ENCODE measurements at places on chromosomes 6 and 20. TPM values are rescaled to one million over a fixed set of nuclear protein-coding genes. Genes with fewer than 3 reads are reported as not detected.

- peak; percentile 87 for DNase-seq
Measured at GRCh38 chr20:37534401-37535157, 6.9 kb upstream of the BLCAP start.

- no peak for DNase-seq
Measured at GRCh38 chr6:71588490-71588889, 297.9 kb upstream of the RIMS1 start.

Gene CNPY3
- 47.5 TPM for total RNA-seq

GRCh38 chr6:1726341-1726768 lies 116.6 kb downstream of the FOXC1 start:
- DNase-seq = no peak

GRCh38 chr6:92354270-92354829 lies 1065.0 kb downstream of the EPHA7 start:
- DNase-seq = no peak

Gene SOX18
- 1.2 TPM for total RNA-seq

Gene SLC25A27
- total RNA-seq = not detected

Gene RIOK1
- 10.5 TPM for total RNA-seq

Gene PI16
- total RNA-seq = not detected

- DNase-seq = no peak
Measured at GRCh38 chr6:56796196-56796532, 153.5 kb upstream of the DST start.

Gene HLA-DPB1
- not detected for total RNA-seq

Gene OPRL1
- 5.0 TPM for total RNA-seq

DNA sequence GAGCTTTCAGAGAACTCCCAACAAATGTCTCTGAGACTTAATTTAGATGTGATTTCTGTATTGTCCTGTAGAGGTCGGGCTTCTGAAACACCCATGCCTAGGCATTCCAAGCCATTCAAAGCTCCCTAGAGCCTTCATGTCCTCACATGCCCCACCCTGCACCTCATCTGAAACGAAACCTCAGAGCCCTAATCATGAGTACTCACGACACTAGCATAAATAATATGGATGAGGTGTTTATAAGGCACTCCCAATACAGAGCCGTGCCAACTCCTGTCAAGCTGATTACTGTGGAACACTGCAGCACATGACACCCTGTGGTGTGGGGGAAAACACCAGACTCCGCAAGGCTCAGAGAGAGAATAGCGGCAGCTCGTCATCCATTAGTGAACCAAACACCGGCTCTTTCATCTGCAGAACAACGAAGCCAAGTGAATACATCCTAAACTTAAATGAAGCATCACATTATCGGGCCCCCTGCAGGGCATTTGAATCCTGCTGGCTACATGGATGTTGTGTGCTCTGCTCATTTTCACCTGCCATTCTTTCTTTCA lies 83.8 kb downstream of the FNDC1 start:
- DNase-seq = peak; percentile 76

DNA sequence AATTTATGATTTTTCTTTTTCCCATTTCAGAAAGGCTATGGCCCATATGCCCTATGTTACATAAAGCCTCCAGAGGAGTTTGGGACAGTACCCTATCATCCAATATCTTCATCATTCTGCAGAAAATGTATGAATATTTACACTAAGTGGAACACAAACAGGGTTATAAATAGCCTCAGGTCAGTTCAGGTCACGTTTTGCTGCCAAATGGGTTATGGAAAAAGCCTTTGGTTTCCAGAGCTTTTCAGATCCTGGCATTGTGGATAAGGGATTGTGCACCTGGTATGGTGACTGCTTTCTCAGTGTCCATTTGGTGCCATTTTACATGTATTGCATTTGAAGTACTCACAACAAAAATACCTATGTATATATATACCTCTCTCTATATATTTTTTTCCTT lies 29.4 kb downstream of the UTRN start:
- DNase-seq = peak; percentile 41

- no peak for DNase-seq
Measured at GRCh38 chr6:53861518-53861917, 66.7 kb downstream of the LRRC1 start.

DNA sequence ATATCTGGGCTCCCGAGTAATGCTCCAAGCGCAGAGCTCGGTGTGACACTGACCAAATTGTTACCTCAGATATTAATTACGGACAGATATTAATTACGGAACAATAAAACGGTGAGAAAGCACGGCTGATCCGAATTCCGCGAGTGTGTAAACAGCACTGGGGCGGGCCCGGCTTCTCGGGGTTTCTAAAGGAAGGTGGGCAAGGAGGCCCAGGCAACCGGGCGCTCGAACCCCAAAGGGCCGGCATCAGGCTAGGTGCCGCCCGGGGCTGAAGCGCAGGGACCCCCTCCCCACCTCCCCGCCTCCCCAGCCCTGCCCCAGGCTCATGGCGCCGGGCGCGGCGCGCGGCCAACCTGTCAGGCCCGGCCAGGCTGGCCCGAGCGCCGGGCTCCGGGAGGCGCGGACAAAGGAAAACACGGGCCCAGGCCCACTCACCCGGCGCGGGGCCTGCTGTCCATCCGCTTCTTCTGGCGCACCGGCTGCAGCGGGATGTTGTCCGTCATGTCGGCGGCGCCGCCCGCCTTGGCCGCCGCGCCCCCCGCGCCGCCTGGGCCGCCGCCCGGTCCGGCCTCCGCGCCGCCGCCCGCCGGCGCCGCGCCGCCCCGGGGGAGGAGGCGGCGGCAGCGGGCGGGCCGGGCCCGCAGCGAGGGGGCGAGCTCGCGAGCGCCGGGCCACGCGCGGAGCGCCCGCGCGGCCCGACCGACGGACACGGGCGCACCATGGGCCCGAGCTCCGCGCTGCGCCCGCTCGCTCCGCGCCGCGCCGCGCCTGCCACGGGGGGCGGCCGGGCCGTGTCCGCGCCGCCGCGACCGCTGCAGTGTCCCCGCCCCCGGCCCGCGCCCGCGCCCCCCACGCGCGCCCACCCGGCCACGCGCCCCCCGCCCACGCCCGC lies at the start of gene ATP9A:
Gene ATP9A (minus strand): TSS at position 524 of the 892 bp plus-strand sequence. CDS start 21 bp downstream, at position 503.
- peak; percentile 52 for DNase-seq

- DNase-seq = no peak
Measured at GRCh38 chr6:137231895-137232294, 12.7 kb upstream of the IFNGR1 start.

Gene CST9
- not detected for total RNA-seq

DNA sequence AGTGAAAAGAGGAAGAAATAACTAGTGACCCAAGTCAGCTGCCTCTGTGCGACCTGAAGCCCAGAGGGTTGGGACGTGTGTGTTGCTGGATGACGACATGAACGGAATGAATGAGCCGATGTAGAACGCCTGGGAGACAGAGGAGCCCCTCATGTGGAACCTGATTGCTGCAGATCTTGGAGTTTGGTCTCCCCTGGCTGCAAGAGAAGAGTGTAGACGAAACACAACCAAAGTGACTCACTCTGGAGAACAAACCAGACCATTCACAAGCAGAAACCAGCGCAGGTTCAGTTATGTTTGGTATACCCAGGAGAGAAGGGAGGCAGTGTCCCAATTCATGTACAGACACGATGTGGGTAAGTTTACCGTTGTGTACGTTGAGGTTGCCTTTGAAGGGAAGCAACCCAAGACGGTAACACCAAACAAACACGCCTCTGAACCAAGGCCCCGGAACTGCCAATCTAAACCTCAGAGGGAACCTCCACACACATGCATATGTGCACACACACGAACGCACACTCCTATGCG lies 265.9 kb downstream of the BMP7 start:
- DNase-seq = no peak

- peak; percentile 70 for DNase-seq
Measured at GRCh38 chr6:28587746-28588075, 62.0 kb downstream of the GPX5 start.

DNA sequence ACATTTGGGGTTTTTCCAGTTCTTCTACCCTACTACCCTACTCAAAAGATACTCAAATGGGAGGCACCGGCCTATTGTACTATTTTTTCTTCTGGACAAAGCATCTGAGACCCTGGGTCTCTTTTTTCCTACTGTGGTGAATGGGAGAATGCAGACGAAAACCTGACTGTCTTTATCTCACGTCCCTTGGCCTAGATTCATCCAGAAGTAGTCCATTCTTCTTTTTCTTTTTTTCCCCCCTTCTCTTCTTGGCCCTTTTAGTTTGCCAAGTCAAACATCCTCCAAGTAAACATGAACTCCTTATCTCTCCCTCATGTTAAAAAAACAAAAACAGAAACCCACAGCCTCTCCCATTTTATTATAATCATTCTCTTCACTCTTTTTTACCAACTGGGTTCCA lies 8.7 kb upstream of the ILRUN start:
- DNase-seq = no peak

Gene TUBB1
- not detected for total RNA-seq

- no peak for DNase-seq
Measured at GRCh38 chr6:133809406-133809805, 79.5 kb upstream of the TCF21 start.

DNA sequence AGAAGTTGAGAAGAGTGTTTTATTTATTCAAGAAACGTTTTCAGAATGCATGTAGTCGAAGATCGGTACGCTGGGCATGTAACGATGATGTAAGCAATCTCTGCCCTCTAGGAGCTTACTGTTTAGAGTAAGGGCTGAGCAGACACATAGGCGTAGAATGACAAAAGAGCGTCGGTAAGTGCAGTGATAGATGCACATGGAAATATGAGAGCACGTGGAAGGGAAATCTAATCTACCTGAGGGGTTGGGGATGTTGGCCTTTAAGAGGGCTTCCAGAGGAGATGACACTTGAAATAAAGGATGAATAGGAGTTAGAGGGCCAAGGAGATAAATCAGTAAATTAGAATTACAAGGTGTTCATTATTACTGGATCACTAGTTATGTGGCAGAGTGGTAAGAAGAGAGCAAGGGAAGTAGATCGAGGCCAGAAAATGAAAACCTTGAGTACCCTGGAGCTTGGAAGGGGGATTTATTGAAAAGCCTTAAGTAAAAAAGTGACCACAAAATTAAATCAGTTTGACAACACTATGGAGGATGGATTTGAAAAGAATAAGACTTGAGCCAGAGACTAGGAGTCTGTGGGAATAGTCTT lies 782 bp downstream of the TRMT11 start:
- peak; percentile 65 for DNase-seq

- peak; percentile 81 for DNase-seq
Measured at GRCh38 chr6:138109042-138109997, 2.1 kb upstream of the PERP start.

Gene ADTRP
- 16.8 TPM for total RNA-seq

Gene FAM83C
- total RNA-seq = not detected

Data from G401 (cell line).